ENCODE measurements at places on chromosomes 4 and X. TPM values are rescaled to one million over a fixed set of nuclear protein-coding genes. Genes with fewer than 3 reads are reported as not detected.

- no peak for DNase-seq
These were observed 821 bp downstream of the PLK4 start for GRCh38 chr4:127881563-127881864.

DNA sequence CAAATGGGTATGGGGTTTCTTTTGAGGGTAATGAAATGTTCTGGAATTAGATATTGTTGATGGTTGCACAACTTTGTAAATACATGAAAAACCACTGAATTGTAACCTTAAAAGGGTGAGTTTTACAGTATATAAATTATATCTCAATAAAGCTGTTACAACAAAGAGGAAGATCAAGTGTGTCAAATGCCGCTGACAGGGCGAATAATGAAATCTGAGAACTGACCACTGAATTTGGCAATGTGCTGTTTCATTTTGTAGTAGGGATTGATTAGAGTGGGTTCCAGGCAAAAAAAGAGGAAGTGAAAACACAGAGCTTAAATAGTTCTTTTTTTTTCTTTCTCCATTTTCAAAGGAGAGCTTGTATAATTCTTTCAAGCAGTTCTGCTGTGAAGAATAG lies 161.1 kb upstream of the NAP1L5 start:
- no peak for DNase-seq

DNA sequence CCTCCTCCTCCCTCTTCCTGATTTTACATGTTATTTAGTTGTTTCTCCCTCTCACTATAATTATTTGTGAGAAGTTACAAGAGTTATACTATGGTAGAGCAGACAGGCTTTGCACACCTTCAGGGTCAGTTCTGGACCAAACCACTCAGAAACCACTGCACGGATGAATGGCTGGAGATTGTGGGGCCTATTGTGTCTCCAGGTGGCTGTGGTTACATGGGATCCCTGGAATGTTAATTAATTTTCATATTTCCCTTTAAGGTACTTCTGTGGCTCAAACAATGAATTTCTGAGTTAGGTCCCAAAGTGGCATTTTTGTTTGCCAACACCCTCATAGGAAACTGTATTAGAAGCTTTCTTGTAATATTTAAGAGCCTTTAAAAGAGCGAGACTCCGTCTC lies 151.9 kb downstream of the BMPR1B start:
- DNase-seq = no peak

- DNase-seq = no peak
These were observed 1.8 kb upstream of the FAM50A start for GRCh38 chrX:154441984-154442707.

GRCh38 chrX:103739421-103739820 lies 28.7 kb downstream of the TMEM31 start:
- no peak for DNase-seq

GRCh38 chrX:130106071-130106470 lies 4.2 kb downstream of the ELF4 start:
- no peak for DNase-seq

DNA sequence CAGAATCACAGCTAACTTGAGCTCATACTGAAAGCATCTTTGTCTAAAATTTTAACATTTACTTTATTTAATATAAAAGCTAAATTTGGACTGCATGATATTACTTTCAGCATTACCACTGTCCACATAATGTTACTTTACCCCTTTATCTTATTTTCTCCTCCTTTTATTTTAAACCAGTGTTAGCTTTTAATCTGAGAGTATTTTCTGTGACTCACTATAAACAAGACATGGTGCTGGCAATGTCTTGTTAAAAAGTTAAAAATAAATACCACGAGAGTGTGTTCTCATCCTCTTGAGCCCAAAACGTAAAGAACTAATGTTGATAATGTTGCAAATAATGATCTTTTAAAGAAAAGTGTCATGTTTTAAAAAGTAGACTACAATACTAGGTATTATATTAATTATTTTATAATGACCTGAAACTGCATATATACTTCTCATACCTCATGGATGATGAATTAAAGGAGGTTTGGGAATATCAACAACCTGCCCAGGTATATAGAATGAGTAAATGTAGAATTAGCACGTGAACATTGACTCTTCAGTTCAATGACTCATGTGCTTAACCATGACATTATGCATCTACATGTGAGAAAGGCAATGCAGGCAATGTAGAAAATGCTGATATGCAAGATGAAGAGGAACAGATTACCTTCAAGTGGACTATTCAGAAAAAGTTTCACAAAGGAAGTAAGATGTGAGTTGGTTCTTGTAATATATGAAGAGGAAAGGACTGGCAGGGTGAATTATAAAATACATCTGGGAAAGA lies 454.1 kb upstream of the ADGRL3 start:
- no peak for DNase-seq

DNA sequence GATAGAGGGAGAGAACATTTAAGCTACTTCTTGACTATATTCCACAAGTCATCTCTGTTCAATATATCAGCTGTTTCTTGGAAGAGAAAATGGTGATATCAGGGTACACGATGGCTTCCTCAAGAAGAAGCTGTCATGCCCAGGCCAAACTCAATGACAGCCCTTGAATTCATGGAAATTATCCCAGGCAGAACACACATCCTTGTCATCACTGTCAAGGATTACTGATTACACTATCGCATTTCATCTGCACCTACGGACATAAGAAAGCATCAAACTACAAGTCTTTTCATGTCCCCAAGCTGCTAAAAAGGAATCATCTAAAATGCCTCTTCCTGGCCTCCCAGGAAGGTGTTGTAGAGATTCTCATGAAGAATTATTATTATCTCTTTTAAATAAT lies 165.2 kb upstream of the SLC7A11 start:
- DNase-seq = no peak

GRCh38 chr4:70437197-70437596 lies 34.8 kb upstream of the MUC7 start:
- no peak for DNase-seq

DNA sequence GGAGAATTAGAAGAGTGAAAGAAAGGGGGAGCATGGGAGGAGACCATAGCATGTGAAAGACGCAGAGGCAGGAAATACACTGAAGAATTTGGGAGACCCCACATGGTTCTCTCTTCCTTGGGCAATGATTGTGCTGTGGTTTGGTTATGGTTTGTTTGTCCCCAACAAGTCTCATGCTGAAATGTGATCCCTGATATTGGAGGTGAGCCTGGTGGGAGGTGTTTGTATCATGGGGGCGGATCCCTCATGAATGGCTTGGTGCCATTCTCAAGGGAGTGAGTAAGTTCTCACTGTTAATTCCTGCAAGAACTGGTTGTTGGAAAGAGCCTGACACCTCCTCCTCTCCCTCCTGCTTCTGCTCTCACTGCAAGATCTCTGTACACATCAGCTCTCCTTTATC lies 78.6 kb upstream of the RAI2 start:
- DNase-seq = no peak

- no peak for DNase-seq
These were observed 11.9 kb downstream of the RPS6KA3 start for GRCh38 chrX:20254712-20255299.

DNA sequence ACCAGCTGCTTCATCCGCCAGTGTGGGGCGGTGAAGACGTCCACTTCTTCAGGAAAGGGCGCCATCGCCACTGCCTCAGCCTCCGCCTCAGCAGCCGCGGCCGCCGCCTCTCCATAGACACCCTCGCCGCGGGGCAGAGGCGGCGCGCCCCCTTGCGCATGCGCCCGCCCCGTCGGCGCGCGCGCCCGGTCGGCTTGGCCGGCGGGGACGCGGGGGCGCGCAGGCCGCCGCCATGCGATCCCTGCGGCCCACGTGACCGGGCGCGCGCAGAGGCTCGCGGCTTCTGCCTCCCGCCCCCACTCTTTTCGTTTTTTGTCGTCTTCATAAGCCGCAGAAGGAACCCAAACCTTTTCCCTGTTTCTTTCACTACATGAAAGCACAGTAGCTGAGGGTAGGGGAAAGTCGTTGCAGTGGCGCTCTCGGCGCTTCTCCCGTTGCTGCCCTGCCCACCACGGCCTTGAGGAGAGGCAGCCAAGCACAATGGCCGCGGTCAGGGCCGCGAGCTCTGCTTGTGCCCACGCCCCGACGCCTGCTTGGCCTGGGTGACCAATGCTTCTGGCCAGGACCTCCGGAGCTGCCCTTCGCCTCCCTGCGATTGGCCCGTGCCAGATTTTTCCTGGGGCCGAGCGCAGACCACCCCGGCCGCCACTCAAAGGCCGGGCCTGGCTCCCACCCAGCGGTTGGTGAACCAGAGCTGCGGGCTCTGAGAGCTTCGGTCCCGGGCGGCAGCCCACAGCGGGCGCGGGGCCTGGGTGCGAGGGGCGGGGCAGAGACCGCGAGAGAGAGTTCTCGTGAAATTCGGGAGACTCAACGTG lies at the start of gene FBXL5:
TSS of gene FBXL5 (minus strand) at position 135 of the 815 bp plus-strand sequence. CDS start at position 65, 70 bp downstream.
- peak; percentile 76 for DNase-seq

- no peak for DNase-seq
These were observed 70.3 kb downstream of the CRMP1 start for GRCh38 chr4:5822619-5823018.

GRCh38 chrX:131646106-131646505 lies 102.2 kb downstream of the OR13H1 start:
- DNase-seq = peak; percentile 19

DNA sequence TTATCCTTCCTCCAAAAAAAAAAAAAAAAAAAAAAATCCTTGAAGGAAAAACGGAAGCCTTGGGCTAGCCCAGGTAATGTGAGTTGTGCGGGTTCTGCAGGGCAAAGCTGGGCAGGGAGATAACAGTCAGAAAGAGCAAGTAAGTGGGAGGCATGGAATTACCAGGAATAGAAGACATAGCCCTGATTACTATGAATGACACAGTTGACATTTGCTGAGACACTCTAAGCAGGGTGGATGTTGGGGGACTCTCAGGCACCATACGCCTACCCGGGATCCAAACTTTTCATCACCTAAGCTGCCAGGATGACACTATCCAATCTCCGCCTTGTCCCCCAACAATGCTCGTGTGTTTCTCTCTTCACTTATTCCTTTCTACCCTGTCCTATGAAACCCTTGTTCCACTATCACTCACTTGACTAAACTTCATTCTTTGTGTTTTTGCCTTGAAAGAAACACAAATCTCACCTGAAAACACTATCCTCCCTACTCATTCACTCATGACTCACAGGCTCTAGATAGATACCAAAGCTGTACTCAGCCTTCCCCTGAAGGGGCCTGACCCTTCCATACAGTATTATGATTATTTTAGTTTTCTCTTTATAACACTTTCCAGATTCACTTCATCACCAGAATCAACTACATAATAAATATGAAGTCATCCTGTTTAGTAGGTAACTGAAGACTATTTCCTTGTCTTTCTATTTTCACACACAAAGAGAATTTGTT lies 158.4 kb downstream of the INPP4B start:
- DNase-seq = no peak

DNA sequence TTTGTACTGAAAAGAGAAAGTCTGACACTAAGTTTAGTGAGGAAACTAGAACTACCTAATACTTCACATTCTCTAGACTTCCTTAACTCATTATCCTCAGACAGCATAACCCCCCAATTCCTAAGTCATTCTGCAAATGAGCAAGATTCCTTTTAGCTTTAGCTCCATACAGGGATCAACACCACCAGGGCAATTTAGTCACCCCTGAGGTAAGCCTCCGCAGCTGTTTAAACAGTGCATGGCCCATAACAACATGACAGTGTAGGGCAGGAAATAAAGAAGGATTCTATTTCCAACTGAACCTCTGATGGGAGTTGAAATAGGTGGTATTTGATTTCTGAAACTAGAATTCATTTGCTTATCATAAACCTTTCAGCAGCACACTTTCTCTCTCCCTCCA lies 112.8 kb upstream of the DKK2 start:
- no peak for DNase-seq

GRCh38 chrX:11346121-11346682 lies 53.0 kb downstream of the AMELX start:
- no peak for DNase-seq

DNA sequence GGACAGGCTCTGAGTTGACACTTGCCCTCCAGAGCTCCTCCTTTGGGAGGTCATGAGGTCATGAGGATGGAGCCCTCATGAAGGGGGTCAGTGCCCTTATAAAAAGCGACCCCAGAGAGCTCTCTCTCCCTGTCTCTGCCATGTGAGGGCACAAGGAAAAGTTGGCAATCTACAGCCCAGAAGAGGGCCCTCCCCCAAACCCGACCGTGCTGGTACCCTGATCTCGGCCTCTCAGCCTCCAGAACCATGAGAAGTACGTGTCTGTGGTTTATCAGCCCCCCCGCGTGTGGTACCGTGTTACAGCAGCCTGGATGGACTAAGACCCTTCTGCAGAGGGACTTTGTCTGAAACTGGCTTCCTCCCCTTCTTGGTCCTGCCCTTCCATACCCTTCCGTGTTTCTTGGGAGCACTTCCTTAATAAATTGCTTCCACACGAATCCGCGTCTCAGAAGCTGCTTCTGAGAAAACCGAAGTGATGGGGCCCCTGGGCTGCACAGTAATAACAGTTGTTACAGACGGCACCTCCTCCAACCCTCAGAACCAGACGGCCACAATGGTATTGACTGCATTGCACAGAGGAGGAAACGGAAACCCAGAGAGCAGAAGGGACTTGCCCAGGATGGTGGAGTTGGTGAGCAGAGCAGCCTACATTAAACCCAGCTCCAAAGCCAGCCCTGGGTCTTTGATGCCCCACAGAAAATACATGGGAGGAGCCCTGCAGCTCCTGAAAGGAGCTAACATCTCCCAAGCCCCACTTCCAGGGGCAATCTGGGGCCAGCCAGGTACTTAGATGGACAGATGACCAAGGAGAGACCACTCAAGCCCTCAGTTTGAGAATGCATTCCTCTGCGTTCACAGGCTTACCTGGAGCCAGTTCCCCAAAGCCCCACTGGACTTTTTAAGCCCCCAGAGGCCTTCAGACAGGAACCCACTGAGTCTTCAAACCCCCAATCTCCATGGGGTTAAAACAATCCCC lies 242.7 kb downstream of the BCOR start:
- DNase-seq = no peak

DNA sequence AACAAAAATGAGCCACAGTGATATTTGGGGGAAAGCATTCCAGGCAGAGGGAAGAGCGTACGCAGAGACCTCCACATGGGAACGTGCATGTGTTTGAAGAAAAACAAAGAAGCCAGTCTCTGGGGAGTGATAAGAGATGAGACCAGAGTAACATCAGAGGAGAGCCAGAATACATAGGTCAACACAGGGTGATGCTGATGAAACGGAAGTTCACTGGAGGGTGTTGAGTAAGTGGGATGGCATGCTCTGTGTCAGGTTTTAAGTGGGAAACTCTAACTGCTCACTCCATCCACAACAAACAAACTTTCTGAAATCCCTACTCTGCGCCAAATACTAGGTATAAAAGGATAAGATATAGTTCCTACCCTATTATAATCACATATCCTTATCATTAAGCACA lies 110.0 kb downstream of the ARHGAP6 start:
- DNase-seq = no peak

GRCh38 chr4:141195095-141195707 lies 25.5 kb upstream of the ZNF330 start:
- DNase-seq = no peak

The VCX gene
- 0.50 TPM for polyA plus RNA-seq

The SLC2A9 gene
- polyA plus RNA-seq = 9.6 TPM

The SHROOM4 gene
- polyA plus RNA-seq = 17.3 TPM

The MGAT4D gene
- not detected for polyA plus RNA-seq

The APLN gene
- polyA plus RNA-seq = 4.6 TPM

The ETDA gene
- not detected for polyA plus RNA-seq

The IBSP gene
- not detected for polyA plus RNA-seq
